NCI-H226 (cell line): ENCODE measurements at places on chromosomes 13 and 19.

GRCh38 chr19:41324231-41324702 is 14.3 kb downstream of the CCDC97 start:
- DNase-seq = no peak

- no peak for DNase-seq
Measured at GRCh38 chr13:33006638-33007037, 9.6 kb upstream of the KL start.

GRCh38 chr13:23558675-23559536 is 11.3 kb upstream of the TNFRSF19 start:
- DNase-seq = peak; percentile 67

DNA sequence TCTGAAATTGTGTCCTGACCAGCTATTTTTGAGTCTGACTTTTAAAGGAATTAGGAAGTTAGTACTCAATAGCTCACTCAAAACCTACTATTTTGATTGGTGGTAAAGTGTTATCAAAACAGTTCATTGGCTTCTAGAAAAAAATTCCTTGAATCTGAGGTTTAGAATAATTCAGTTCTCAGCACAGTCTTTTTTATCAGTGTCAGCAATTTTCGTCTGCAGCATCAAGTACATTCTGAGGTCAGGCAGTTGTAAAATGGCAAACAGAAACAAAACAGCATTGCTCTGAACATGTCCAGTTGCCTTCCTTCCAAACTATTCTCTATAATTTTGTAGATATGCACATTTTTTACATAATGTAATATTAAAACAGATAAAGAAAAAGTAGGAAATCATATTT is 1644.1 kb downstream of the SLITRK5 start:
- DNase-seq = no peak

GRCh38 chr19:10984166-10984735 is 23.4 kb downstream of the SMARCA4 start:
- no peak for DNase-seq

DNA sequence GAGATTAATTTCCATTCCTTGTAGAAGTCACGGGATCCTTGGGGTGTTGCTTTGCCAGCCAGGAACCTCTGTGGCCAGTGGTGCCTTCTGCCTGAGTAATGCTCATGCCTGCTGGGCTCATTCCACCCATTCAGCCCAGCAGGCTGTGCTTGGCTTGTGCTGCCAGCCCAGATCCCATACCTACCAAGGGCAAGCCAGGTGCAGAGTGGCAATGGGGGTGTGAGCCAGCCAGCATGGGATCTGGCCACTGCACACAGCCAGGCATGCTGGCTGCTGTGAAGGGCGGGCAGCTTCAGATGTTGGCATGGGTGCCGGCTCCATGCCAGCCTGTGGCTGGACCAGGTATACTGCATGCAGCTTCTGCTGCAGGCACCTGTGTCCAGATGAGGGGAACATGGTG is 42.5 kb downstream of the WDFY2 start:
- DNase-seq = peak; percentile 8

DNA sequence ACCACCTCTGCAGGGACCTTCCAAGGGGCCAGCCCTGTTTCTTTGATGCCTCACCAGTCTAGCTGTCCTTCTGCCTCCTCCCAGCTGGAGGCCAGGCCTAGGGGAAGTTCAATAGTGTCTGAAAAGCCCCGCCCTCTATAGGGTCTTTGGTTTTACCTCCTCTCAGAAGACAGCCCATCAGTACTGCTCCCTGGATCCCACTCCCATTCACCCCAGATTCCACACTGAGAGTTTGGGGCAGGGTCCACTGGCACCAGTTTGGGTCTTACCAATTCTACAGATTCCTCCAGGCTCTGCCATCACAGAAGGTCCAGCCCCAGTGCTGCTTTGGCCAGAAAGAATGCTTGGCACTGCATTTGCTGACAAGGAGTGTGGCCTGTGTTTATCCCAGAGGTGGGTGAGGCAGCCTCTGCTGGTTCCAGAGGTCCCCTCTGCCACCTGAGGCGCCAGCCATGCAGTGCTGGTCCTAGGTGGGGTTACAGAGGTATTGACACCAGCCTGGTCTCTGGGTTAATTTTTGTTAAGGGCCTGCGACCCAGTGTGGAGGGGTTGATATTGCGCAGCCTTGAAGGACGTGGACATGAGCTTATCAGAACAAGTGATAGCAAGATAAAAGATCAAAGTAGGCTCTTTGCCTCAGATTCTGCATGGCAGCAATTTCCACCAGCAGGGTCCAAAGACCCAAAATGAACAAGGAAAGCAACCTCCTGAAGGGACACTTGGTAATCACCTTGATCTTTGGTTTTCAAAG is 41.4 kb upstream of the IGSF23 start:
- DNase-seq = no peak

DNA sequence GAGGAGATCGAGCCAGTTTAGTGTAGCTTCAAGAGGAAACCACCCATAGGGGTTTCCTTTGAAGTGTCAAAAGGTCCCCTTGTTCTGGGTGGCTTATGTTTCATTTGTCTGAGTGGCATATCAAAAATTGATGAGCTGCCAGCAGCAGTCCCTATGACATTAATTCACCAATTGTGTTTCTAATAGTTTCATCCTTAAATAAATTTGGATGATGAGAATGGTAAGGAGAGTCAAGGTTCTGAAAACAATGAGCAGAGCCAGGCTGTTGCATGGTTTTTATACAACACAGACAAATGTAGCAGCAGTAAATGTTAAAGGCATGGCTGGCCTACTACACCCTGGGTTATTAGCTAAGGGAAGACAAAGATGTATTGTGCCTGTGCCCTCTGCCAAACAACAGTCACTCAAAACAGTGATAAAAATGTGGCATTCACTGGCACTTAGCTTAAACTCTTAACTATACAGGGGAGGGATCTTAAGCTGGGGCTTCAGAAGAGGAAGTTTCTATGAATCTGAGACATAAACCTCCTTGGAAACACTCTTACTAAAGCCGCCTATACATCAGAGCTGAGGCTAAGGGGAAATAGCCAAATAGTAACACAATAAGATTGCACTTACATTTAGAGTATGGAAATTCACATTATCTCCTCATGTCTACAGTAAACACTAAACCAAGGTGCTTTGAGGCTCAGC is 200.5 kb downstream of the POU4F1 start:
- no peak for DNase-seq

DNA sequence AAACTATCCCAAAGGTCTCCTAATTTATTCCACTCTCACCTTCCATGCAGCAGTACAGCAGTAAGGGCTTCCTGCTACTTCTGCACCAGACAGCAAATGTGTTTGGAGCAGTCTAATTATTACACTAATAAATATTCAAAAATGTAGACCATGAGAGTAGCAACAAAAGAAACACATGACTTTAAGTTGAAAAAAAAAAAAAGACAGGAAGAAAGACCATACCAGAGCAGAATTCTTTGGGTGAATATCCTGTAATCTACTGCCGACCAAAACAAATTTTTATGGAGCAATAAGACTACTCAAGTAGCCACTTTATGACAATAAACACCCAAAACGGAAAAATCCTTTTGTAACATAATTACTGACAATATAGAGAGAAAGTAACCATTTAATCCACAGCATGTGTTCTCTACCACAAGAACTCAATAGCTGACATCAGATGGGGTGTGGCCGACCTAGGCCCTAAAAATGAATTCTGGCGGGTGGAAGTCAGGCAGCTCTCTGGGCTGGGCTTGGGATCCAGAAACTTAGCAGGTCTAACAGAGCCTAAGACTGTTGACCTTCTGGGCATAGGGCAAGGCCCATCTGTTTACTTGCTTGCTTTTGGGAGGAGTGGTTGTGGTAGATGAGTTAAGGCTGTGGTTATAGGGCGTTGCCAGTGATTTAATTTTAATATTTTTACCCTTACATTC is 4.6 kb downstream of the KLF12 start:
- no peak for DNase-seq

GRCh38 chr13:37074703-37075102 is 15.2 kb upstream of the SUPT20H start:
- no peak for DNase-seq

DNA sequence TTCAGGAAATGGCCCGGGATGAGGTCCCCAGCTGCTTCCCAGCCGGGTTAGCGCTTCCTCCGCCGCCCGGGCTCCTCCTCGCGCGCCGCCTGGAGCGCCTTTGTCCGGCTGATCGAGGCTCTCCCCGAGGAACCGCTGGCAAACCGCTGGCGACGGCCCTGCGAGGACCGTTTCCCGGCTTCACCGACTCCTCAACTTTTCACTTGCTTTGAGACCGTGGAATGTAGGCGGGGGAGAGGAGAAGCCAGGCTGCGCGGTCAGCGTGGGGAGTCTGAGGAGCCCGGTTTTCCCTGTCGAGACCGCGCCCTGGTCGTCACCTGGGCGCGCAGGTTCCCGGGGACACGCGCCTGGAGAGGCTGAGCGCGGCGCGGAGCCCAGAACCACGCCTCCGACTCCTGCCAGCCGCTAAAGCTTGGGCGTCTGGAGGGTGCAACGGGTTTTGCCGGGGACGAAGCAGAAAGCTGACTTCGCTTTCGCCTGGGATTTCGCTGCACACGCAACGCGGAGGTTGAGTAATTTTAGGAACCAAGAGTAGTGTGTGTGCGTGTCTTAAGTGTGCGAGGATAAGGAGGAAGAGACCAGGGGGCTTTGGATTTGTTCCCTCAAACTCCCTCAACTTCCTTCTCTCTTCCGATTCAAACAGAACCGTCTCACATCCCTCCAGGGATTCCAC is 7.3 kb upstream of the DGKH start:
- DNase-seq = peak; percentile 49
